Stimulated activated CD8-positive, alpha-beta memory T cell treated with anti-CD3 and anti-CD28 coated beads, Interleukin-7, amount 100 ng/mL, for 1 hour (primary cell): ENCODE measurements at places on chromosomes 5 and 9.

DNA sequence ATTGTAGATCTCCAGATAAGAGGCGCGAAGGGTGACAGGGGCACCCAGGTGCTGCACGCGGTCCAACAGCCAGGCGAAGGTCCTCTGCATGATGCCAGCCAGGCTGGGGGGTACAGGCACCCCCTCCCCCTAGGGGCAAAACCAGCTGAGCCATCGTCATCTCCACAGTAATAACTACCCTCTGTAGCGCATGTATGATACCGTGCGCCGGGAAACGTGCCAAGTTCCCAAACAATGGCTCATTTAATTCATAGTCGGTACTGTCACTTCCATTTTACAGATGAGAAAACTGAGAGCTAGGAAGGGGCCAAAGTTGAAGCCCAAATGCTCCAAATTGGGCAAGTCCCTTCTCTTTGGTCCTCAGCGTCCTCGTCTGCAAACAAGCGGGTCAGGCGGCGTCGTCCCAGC lies 1.5 kb downstream of the KIF12 start:
- no peak for DNase-seq

DNA sequence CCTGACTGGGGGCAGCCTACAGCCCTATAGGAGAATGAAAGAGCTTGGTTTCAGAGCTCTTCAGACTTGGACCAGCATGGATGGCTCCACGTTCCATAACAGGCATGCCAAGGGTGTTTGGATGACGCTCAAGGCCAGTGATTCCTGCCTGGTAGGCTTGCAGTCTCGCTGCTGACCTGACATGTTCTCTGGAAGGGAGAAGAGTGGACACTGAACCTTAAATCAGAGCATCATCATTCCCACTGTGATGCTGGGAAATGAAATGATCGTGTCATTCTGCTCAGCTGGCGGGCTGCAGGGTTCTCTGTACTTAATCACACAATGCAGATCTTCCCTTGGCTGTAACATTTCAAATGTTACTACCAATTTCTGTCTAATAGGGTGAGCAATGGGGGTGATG lies 57.0 kb downstream of the CFAP90 start:
- no peak for DNase-seq

DNA sequence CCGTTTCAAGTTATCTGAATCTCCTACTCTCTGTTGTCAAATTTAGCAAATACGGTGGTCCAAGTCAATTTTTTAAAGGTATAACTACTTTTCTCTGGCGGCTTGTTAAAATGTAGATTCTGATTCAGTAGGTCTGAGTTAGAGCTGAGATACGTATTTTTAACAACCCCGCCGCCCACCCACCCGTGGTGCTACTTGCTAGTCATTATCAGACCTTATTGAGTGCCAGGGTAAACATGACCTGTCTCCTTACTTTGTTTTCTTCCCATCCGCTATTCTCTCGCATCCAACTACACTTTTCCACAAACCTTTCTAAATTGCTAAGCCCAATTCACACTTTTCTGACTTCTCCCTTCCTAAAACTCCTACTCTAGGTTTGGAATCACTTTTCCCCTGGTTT lies 694 bp upstream of the PLAA start:
- no peak for DNase-seq

GRCh38 chr9:806285-807156 lies 35.0 kb upstream of the DMRT1 start:
- DNase-seq: no peak

DNA sequence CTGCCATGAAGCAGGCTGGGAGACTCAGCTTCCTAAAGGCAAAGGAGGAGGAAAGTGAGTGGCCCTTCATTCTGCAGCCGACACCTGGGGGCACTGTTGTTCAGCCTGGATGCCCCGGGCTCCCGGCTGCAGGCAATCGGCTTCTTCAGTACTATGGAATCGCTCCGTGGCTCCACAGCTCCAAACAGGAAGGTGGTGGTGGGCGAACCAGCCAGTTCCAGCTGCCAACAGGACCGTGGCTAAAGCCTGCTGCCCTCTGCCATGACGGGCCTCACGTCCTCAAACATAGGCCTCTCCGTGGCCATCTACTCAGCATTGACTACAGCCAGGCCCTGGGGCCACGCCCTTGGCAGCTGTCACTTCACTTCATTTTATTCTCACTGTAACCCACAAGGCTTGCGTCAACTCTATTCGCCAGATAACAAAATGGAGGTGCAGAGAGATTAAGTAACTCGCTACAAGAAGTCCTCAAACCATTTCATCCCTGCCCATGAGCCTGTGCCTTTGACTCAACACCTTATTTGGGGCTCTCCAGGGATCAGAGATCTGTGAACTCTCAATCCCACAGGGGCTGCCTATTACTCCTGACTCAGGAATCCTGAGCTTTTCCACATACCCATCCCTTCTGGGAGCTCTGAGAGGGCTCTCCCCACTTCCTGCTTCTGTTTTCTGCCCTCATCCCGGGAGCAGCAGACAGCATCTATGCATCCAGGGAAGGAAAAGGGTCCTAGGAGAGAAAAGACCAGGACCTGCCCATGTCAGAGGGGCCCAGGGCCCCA lies 38.0 kb downstream of the PAX5 start:
- DNase-seq: peak; percentile 9
